Vagina (tissue), 2 donors: ENCODE measurements at places on chromosomes 4 and X. TPM values are rescaled to one million over a fixed set of nuclear protein-coding genes. Genes with fewer than 3 reads are reported as not detected.
A peak's percentile ranks its signal among the peaks of the same experiment; 100 is the strongest.

DNA sequence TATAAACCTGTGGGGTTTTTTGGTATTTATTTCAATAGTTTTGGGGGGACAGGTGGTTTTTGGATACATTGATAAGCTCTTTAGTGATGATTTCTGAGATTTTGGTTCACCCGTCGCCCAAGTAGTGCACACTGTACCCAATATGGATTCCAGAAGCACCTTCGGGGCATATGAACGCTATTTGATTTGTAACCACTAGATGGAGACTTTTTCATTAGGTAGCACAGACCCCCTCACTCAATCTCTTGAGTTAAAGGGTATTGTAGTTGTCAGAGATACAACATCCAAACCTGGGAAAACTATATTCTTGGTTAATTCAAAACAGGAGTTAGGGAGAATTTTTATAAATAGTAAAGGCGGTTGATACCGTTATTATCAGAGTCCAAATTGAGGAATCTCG lies 79.8 kb downstream of the SPANXN3 start:
- H3K4me3 ChIP-seq: no peak overlapping the region
- no peaks in the 10 kb centered on the region for H3K4me1 ChIP-seq
- H3K27me3 ChIP-seq: no peaks in the 10 kb centered on the region
- DNase-seq: no peak
- H3K36me3 ChIP-seq: no peaks in the 10 kb centered on the region

DNA sequence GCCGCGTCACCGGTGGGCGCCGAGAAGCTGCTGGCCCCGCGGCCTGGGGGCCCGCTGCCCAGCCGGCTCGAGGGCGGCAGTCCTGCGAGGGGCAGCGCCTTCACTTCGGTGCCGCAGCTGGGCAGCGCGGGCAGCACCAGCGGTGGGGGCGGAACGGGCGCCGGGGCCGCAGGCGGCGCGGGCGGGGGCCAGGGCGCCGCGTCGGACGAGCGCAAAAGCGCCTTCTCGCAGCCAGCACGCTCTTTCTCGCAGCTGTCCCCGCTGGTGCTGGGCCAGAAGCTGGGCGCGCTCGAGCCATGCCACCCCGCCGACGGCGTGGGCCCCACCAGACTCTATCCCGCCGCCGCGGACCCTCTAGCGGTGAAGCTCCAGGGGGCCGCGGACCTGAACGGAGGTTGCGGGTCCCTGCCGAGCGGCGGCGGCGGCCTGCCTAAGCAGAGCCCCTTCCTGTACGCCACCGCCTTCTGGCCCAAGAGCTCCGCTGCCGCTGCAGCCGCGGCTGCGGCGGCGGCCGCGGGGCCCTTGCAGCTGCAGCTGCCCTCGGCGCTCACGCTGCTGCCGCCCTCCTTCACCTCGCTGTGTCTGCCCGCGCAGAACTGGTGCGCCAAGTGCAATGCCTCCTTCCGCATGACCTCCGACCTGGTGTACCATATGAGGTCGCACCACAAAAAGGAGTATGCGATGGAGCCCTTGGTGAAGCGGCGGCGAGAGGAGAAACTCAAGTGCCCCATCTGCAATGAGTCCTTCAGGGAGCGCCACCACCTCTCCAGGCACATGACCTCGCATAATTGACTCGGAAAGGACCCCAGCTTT lies 5.6 kb downstream of the PRDM8 start:
- H3K36me3 ChIP-seq: no peaks in the 10 kb centered on the region
- H3K4me1 ChIP-seq: peaks cover 14% of the 10 kb centered on the region
- no peaks in the 10 kb centered on the region for H3K27me3 ChIP-seq
- DNase-seq: no peak

- no peak overlapping the region for H3K4me3 ChIP-seq
- no peaks in the 10 kb centered on the region for H3K4me1 ChIP-seq
- DNase-seq: no peak
- H3K27me3 ChIP-seq: no peaks in the 10 kb centered on the region
These were observed 23.6 kb downstream of the KIF4A start for GRCh38 chrX:70313503-70313902.

- DNase-seq: no peak
- no peaks in the 10 kb centered on the region for H3K36me3 ChIP-seq
- H3K4me1 ChIP-seq: peaks cover 8% of the 10 kb centered on the region
- no peak overlapping the region for H3K4me3 ChIP-seq
- H3K27ac ChIP-seq: no peak overlapping the region
These were observed 244.2 kb upstream of the MAB21L2 start for GRCh38 chr4:150337734-150338133.

- no peaks in the 10 kb centered on the region for H3K36me3 ChIP-seq
- H3K27ac ChIP-seq: no peak overlapping the region
- DNase-seq: no peak
- H3K4me1 ChIP-seq: no peaks in the 10 kb centered on the region
- H3K4me3 ChIP-seq: no peak overlapping the region
- no peaks in the 10 kb centered on the region for H3K27me3 ChIP-seq
These were observed 373.2 kb downstream of the BCOR start for GRCh38 chrX:39724544-39724943.

- H3K4me1 ChIP-seq: no peaks in the 10 kb centered on the region
- H3K36me3 ChIP-seq: no peaks in the 10 kb centered on the region
- H3K4me3 ChIP-seq: no peak overlapping the region
- no peak overlapping the region for H3K27ac ChIP-seq
These were observed 293.2 kb upstream of the PCDH18 start for GRCh38 chr4:137825505-137825904.

DNA sequence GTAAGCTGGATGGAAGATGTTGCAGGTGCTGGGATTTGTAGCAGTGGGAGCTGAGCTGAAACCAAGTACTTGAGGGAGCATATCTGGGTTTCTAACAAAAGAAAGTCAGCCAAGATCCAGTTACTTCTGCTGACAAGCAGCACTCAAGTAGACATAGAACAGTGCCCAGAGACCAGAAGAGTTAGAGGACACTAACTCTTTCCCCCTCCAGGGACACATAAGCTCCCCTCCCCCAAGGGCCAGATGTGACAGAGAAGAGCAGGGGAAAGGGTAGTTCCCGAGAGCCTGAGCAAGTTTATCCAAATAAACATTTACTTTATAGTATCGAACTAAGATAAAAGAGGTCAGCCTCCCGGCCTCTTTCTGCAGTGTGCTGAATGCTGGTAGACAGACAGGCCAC lies 12.2 kb downstream of the TRPC3 start:
- no peaks in the 10 kb centered on the region for H3K36me3 ChIP-seq
- H3K4me1 ChIP-seq: no peaks in the 10 kb centered on the region
- DNase-seq: no peak
- H3K27ac ChIP-seq: no peak overlapping the region
- no peaks in the 10 kb centered on the region for H3K27me3 ChIP-seq

- no peak for DNase-seq
- no peak overlapping the region for H3K27ac ChIP-seq
- H3K36me3 ChIP-seq: no peaks in the 10 kb centered on the region
- H3K27me3 ChIP-seq: no peaks in the 10 kb centered on the region
- H3K4me3 ChIP-seq: no peak overlapping the region
These were observed 128.3 kb upstream of the KLF3 start for GRCh38 chr4:38535717-38536116.

DNA sequence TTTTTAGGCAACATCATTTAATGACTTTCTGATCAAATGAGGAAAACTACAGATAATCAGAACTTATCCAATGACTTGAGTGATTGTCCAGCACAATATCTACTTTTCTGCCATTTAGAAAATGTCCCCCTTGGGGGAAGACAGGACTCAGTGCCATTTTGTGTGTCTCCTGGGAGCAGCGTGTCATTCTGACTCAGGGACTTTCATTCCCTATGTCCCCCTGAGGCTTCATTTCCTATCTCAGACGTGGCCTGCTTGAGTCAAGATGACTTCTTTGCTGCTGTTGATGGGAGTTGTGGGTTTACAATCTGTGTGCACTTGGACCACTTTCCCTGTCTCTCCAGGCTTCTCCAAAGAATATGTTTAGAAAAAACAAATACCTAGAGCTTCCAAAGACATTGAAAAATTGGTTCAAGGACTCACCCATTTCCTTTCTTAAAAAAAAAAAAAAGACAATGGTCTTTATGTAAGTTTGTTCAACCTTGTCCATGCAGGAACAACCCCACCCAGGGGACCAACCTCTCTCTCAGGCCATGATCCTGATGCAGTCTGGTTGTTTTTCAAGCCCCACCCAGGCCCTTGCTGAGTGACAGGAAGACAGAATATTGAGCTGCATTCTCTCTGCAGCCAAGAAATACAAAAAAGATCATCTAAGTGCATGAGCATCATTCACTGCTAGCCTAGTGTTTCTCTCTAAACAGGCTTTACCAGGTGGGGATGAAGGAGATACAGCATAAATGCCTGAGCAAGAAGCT lies 34.3 kb upstream of the TMEM154 start:
- H3K36me3 ChIP-seq: no peaks in the 10 kb centered on the region
- H3K4me3 ChIP-seq: no peak overlapping the region
- DNase-seq: no peak
- H3K27me3 ChIP-seq: no peaks in the 10 kb centered on the region
- peaks cover 1% of the 10 kb centered on the region for H3K4me1 ChIP-seq

DNA sequence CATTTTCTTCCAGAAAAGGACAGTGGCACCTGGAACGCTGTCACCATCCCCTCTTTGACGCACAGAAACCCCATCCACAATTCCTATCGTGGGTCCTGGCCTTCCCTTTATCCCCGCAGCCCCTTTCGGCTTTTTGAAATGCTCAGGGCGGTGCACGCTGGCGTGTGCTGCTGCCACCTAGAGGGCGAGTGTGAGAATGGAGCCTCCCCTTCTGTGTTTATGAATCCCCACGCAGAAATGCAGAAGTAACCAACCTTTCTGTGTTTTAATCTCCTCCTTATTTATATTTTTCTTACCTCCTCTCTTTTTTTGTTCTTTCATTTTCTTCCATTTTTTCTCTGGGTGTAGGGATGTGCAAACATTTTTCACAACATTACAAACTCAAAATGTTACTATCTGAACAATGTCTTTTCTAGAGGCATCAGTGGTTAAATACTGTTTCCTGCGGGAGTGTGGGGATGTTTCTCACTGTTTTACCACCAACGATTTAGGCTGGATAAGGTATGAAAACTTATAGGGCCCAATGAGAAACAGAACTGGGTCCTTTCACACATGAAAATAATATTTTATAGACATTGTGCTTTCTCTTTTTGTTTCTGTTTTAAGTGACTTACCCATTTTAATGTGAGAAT lies 50.0 kb downstream of the TMA16 start:
- H3K4me3 ChIP-seq: peak overlapping the region; percentile 24
- H3K36me3 ChIP-seq: no peaks in the 10 kb centered on the region
- no peak for DNase-seq
- no peaks in the 10 kb centered on the region for H3K27me3 ChIP-seq
- H3K27ac ChIP-seq: no peak overlapping the region

The SMIM43 gene
- not detected for total RNA-seq

The WWC2 gene
- total RNA-seq: 24.3 TPM

The THAP9 gene
- 4.2 TPM for total RNA-seq

The ARL9 gene
- not detected for total RNA-seq

The TRMT10A gene
- total RNA-seq: 1.2 TPM
